Activated T-helper 9 cell treated with anti-CD3 and anti-CD28 coated beads, Interleukin-2, amount 50 U/mL, for 16 hours (primary cell): ENCODE measurements at places on chromosomes 1 and 21.

- no peak for DNase-seq
Measured at GRCh38 chr1:154326546-154327465, 1.5 kb downstream of the ATP8B2 start.

DNA sequence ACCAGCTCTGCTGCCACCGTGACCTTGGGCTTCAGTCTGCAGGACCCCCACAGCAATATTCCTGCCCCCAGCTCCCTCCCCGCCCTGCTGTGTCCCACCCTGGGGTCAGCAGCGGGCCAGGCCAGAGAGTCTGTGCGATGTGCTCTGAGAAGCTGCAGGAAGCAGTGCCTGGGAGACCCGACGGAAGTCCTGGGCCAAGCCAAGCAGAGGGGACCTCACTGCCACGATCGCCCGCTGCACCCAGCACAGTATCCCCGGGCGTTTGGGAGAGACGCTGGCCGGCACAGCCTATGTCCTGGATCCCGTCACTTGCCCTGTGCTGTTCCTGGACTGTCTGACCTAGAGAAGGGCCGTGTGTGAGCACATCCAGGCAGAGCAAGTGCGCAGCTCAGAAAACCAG, 106.6 kb upstream of the TTC34 start:
- no peak for DNase-seq

DNA sequence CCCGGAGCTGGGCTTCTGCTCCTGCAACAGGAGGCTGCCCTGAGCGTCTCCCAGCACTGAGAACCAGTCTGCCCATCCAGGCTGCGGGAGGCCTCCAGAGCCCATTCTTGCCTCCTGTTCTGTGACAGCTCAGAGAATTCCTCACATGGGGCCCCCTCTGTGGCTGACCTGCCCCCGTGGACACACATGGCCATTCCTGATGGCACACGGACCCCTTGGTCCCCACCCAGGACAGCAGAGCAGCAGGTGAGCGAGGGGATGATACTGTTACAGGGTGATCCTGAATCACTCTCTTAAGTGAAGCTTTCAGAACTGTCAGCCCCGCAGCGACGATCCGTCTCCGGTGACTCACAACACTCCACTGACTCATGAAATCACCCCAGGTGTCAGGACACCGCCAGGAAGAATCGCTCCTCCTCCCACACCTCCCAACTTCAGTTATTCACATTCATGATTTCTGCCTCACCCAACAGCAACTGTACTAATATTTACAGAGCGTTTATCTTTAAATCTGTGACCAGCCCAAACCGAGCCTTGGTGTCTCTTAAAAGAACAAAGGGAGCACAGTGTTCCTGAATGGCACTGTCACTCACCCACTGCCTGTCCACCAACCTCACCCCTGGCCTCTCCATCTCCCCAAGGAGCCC, 22.5 kb downstream of the CHD5 start:
- DNase-seq = no peak

GRCh38 chr1:114149211-114149610, 4.5 kb downstream of the SYT6 start:
- DNase-seq = no peak

- no peak for DNase-seq
Measured at GRCh38 chr1:163161337-163161736, 41.4 kb downstream of the RGS5 start.
